ENCODE measurements at places on chromosomes 16 and 17. TPM values are rescaled to one million over a fixed set of nuclear protein-coding genes. Genes with fewer than 3 reads are reported as not detected.

Gene MMP15
- total RNA-seq = 14.9 TPM

DNA sequence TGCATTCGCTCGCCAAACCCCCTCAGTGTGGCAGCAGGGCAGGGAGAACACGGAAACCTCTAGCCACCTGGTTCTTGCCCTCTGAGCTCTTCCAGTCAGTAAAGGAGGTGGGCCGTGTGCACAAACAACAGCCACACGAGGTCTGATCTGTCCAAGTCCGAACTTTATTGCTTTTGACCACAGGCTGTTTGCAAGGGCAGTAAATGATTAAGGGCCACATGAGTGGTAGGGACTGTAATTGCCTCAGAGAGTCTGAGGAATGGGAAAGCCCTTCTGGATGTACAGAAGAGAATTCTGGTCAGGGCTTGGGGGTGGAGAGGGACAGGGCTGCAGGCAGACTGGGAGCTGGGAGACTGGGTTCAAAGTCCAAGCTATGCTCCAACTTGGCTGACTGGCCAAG is 75.7 kb upstream of the LHX1 start:
- no peaks in the 10 kb centered on the region for H3K4me1 ChIP-seq
- DNase-seq = no peak
- no peak overlapping the region for H3K4me3 ChIP-seq
- no peaks in the 10 kb centered on the region for H3K27me3 ChIP-seq

- no peak overlapping the region for H3K27ac ChIP-seq
- no peaks in the 10 kb centered on the region for H3K27me3 ChIP-seq
- no peak for DNase-seq
Measured at GRCh38 chr17:30580916-30581315, 103.7 kb downstream of the GOSR1 start.

Gene ODAD4
- total RNA-seq = not detected

DNA sequence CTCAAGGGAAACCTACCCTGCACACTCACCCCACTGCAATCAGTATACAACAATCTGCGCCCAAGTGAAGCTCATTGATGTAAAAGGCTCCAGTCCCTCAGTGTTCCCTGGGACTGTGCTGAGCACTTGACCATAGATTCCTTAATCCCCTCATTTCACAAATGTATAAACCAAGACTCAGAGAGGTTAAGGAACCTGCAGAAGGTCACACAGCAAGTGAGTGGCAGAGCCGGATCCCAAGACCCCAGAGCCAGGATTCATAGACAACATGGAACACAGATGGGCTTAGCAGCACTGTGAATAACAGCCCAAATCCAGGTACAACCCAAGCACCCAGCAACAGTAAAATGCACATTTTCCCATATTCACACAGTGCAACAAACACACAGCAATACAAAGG is 225.7 kb downstream of the C16orf78 start:
- H3K27me3 ChIP-seq = no peaks in the 10 kb centered on the region
- no peak overlapping the region for H3K27ac ChIP-seq
- no peak for DNase-seq
- no peaks in the 10 kb centered on the region for H3K4me1 ChIP-seq
- H3K4me3 ChIP-seq = no peak overlapping the region
